ENCODE measurements at places on chromosomes 4 and X. TPM values are rescaled to one million over a fixed set of nuclear protein-coding genes. Genes with fewer than 3 reads are reported as not detected.

The PCSK1N gene
- total RNA-seq, result 13.1 TPM

The HAUS7 gene
- total RNA-seq, result 10.2 TPM

The ENPEP gene
- 2.3 TPM for total RNA-seq

The SYN1 gene
- not detected for total RNA-seq

The POU4F2 gene
- not detected for total RNA-seq

The LIMCH1 gene
- 1.7 TPM for total RNA-seq

The NDNF gene
- total RNA-seq, result under 0.01 TPM

The CSN1S1 gene
- not detected for total RNA-seq

The WNK3 gene
- total RNA-seq, result 4.7 TPM

The PHEX gene
- total RNA-seq, result 0.65 TPM

The SCLT1 gene
- 13.3 TPM for total RNA-seq

The OPRPN gene
- total RNA-seq, result not detected

The ETNPPL gene
- not detected for total RNA-seq

The AR gene
- not detected for total RNA-seq

The MAOB gene
- total RNA-seq, result not detected

The SSX4 gene
- not detected for total RNA-seq

The GLRB gene
- 0.33 TPM for total RNA-seq

The LINC00632 gene
- 3.8 TPM for total RNA-seq

The DGKK gene
- total RNA-seq, result not detected

The EIF2S3 gene
- total RNA-seq, result 261 TPM

The KLHL34 gene
- 0.79 TPM for total RNA-seq

The DUSP9 gene
- total RNA-seq, result under 0.01 TPM

The PDE5A gene
- total RNA-seq, result 8.5 TPM

The APLN gene
- total RNA-seq, result 0.11 TPM

The TMEM255A gene
- 0.33 TPM for total RNA-seq

The EIF1AX gene
- 31.0 TPM for total RNA-seq

The F8A3 gene
- total RNA-seq, result 3.9 TPM

The SPANXA1 gene
- total RNA-seq, result not detected

The ATP1B4 gene
- total RNA-seq, result not detected

The ZNF711 gene
- 7.9 TPM for total RNA-seq

The IL2 gene
- total RNA-seq, result not detected

The AFM gene
- not detected for total RNA-seq

The EXOC1L gene
- not detected for total RNA-seq

The RPL39 gene
- total RNA-seq, result 1,530 TPM

The GASK1B gene
- total RNA-seq, result 114 TPM

The ANK2 gene
- 0.79 TPM for total RNA-seq

The XAGE2 gene
- total RNA-seq, result 23.6 TPM

The RTL3 gene
- total RNA-seq, result not detected

The CACNA1F gene
- total RNA-seq, result not detected
